ENCODE measurements at places on chromosomes 13 and 19. TPM values are rescaled to one million over a fixed set of nuclear protein-coding genes. Genes with fewer than 3 reads are reported as not detected.

DNA sequence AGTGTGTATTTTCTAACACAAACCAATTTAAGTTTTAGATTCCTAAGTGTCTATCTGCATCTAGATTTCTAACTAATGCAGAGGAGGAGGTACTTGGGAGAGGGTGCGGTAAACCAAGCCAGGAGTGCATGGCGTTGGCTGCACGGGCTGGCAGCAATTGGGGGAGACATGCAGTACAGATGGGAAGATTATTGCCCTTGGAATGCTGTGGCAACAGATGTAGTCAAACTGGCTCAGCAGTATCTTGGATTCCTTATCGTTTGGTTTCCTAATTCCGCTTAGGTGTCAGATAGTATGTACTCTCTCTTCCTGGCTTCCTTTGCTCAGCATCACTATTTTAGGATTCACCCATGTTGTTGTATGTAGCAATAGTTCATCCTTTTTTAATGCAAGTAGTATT, 29.4 kb upstream of the STK24 start:
- DNase-seq, result no peak

The PLPP2 gene
- 90.9 TPM for polyA plus RNA-seq

DNA sequence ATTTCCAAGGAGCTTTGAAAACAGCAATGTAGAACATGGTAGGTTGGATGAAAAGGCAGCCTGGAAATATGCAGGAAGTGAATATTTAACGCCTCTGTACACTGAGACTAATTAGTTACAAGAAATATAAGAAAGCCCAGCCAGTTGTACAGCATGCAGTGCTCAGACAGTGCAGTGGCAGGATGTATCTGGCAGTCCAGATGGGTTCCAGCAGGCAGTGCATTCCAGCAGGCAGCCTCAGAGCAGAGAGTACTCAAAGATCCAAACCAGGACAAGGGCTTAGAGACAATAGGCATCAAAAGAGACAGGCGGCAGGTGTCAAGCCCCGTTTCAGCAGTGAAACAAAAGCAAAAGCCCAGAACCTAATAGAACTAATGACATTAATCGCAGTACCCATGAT, 2776.3 kb downstream of the PCDH9 start:
- DNase-seq, result no peak

GRCh38 chr19:21698215-21698614, 69.2 kb downstream of the ZNF100 start:
- no peak for DNase-seq

DNA sequence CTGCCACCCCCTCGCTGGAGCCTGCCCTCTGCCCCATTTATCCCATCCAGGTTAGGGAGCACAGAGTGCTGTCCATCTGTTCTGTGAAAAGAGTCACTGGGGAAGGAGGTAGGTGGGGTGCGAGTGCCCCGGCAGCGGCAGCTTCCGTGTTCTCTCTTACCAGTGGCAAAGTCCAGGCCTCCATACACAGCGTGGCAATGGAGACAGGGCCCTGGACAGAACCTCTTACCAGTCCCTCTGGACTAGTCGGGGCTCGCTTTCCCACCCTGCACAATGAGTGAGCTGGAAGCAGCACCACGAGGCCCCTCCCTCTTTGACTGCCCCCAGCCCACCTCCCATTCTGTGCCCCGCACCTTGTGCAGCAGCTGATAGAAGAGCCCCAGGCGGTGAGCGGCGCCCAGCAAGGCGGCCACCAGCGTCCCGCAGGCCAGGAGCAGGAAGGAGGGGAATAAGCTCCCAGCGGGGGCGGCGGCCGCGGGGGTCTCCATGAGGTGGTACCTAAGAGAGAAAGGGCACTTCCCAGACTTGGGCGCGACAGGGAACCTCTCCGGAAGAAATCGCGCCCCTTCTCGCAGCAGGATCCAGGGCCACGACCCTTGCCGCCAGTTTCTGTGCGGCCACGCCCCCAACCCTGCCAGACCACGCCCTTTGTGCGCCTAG, 17.5 kb downstream of the SYDE1 start:
- no peak for DNase-seq

GRCh38 chr13:109669956-109670355, 116.4 kb downstream of the IRS2 start:
- DNase-seq, result no peak

All from A549 (cell line).